ENCODE measurements at places on chromosomes 11 and 22.

DNA sequence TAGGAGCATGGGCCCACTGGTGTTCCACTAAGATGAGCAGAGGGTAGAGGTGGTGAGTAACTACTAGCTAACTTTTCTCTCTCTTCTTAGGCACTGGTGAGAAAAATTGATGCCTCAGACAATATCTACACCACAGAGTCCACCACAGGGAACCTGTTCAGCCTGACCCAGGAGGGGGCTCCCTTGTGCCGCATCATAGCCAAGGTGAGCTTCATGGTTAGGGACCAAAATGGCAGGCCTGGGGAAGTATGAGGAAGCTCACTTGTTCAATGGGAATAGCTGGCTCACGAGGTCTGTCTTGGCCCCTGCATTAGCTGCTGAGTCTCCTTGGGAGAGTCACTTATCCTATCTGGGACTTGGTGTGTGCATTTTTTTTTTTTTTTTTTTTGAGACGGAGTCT lies 75.9 kb downstream of the INSC start:
- no peak for DNase-seq

- DNase-seq: no peak
Observed at GRCh38 chr11:17473071-17473744, 3.4 kb downstream of the ABCC8 start.

DNA sequence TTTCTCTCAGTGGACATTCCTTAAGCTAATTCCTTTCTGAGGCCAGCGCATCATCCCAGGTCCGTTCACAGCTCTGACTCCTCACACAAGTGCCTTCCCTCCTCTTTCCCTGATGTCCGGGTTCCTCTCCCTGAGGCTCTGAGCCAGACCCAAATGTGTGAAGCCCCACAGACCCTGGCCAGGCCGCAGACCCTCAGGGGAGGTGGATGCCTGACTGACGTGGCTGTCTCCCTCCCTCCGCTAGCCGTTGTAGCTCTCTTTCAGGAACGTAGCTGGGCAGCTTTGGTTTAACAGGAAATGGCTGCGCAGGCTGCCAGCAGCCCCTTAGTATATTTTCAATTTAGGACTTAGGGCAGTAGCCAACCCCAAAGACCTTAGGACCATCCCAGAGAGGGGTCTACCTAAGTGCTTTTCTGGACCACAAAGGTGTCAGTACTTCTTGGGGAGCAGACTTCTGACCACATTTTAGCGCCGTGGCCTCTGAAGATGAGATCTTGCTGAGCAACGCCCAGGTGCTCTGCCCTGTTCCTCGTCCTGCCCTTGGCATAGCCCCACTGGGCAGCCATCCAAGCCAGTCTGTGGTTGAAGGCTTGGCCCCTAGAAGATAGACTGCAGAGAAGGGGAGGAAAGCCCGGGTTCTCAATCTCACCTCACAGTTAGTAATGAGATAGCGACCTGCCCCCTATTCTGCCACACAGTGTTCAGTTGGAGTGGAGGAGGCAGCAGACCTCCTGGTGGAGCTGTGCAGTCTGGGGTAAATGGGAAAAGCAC lies 27.0 kb downstream of the MYBPC3 start:
- no peak for DNase-seq

DNA sequence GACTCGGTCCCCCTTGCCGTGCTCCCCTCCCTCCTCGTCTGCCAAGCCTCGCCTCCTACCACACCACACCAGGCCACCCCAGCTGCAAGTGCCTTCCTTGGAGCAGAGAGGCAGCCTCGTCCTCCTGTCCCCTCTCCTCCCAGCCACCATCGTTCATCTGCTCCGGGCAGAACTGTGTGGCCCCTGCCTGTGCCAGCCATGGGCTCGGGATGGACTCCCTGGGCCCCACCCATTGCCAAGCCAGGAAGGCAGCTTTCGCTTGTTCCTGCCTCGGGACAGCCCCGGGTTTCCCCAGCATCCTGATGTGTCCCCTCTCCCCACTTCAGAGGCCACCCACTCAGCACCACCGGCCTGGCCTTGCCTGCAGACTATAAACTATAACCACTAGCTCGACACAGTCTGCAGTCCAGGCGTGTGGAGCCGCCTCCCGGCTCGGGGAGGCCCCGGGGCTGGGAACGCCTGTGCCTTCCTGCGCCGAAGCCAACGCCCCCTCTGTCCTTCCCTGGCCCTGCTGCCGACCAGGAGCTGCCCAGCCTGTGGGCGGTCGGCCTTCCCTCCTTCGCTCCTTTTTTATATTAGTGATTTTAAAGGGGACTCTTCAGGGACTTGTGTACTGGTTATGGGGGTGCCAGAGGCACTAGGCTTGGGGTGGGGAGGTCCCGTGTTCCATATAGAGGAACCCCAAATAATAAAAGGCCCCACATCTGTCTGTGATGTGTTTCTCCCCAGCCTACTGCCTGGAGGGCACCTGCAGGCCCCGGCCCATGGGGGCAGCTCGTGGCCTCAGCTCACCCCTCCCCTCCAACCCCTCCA lies 29.8 kb downstream of the CAPN1 start:
- no peak for DNase-seq

- DNase-seq: no peak
Observed at GRCh38 chr22:22429369-22430108, 79.0 kb downstream of the ZNF280B start.

- DNase-seq: no peak
Observed at GRCh38 chr11:121241343-121242211, 51.0 kb upstream of the SC5D start.

DNA sequence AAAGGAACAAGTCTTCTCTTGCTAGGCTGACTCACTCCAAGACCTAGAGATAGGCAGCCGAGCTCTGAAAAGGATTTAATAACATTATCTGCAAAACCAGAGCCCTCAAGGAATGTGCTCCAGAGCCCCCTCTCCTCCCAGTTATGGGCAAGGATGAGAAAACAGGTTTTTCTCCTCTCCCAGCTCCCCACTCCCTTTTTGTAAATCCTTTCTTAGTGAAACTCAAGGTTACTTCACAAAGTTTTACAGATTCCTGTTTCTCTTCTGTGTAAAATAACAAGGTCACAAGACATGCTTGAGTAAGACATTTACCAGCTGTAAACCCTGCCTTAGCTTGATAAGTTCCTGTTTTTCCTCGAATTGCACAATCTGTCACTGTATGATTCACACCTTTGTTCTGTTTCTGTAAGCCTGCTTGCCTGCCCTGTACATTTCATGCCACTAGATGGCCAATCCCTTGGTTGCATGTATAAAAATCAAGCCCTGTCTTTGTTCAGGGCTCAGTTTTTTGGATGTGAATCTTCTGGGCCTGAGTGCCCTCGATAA lies 489.4 kb downstream of the KCNA4 start:
- no peak for DNase-seq

- no peak for DNase-seq
Observed at GRCh38 chr11:115208808-115209259, 295.4 kb downstream of the CADM1 start.

GRCh38 chr22:23565305-23565914 lies 14.7 kb downstream of the IGLL1 start:
- DNase-seq: no peak

DNA sequence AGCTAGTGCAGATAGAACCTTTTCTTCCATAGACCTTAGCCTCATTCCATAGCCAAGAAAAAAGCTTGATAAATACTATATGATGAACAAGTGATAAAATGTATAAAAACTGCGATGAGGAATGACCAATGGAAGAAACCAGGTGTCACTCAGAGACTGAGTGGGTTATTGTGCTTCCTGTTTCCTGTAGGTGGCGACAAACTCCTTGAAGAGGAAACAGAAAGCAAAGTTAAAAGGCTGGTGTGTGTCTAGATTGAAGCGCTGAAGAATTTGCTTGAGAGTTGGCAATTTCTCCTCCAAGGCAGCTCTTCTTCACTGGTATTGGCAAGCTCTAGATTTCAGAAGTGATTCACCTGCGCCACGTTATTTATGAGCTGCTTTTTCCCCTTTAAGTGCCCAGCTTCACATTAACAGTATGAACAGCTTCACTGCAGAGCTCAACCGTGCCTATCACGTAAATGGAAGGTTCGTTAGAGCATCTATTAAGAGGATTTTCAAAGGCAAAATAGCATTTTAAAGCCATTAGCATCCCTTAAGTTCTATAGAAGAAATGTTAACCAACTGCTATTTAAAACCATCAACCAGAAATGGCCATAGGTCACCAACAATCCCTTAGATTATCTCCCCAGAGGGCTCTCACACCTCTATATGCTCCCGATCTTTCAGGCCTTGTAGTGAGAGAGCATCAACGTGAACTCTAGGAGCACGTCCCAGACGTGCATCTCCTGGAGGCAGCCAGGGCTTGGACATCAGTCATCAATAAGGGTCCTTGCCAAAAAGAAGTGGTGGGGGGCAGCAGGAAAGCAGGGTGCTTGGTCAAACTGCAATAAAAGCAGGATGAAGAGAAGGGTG lies 179.4 kb downstream of the CADM1 start:
- no peak for DNase-seq

- no peak for DNase-seq
Observed at GRCh38 chr11:7677796-7678201, 4.5 kb upstream of the CYB5R2 start.

DNA sequence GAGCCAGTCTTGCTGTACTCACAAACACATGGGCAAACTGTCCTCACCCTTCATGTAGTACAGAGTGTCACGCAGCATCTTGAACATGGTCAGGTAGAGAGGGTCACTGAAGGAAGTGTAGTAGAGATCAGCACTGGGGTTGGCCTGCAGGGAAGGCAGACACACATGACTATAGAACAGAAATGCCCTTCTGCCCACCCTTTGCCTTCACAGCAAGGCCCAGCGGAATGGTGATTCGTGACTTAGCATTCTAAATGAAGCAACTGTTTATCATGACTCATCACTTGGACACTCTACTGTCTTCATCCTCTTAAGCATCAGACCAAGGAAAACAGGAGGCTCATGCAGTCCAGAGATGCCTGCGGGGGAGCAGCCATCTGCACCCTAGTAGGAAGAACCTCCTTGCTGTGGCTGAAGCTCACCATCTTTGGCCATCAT lies 33.4 kb downstream of the SERPIND1 start:
- no peak for DNase-seq

GRCh38 chr11:62601372-62602140 lies at the start of gene MTA2:
TSS of gene MTA2 (minus strand) at chr11:62601865. CDS start at chr11:62601450, 415 bp downstream.
- DNase-seq: peak; percentile 90

DNA sequence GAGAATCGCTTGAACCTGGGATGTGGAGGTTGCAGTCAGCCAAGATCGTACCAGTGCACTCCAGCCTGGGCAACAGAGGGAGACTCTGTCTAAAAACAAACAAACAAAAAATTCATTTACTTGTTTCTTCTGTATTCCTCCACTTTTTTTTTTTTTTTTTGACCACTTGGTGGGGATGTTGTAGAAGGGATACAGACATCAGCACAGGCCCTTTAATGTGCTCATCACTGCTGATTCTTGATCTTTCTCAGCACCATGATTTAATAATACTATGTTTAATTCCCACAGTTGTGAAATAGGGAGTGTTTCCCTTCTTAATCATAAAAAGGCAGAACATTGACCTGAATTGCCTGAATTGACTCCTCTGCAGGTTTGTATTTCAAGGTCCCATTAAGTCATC lies 4.5 kb downstream of the TTC9C start:
- no peak for DNase-seq

- DNase-seq: no peak
Observed at GRCh38 chr22:25956801-25957200, 212.5 kb upstream of the SEZ6L start.

- no peak for DNase-seq
Observed at GRCh38 chr11:13008061-13008435, 1.1 kb upstream of the RASSF10 start.

- no peak for DNase-seq
Observed at GRCh38 chr11:117394221-117394925, 66.7 kb downstream of the CEP164 start.

- no peak for DNase-seq
Observed at GRCh38 chr11:67498544-67498972, 6.6 kb downstream of the PITPNM1 start.

DNA sequence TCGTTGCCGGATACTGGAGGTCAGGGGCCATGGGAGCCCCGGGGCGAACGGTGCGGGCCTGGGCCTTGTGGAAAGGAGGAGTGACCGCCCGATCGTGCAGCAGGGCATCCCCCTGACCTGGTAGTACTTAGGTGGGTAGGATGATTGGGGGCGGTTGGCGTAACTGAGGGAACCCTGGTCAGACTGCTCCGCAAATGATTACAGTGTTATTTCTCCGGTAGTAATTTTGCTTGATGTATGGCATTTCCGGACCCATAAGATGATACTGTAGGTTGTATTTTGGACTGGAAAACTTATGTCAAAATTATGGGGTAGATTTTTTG lies 762 bp downstream of the MTMR3 start:
- no peak for DNase-seq

- no peak for DNase-seq
Observed at GRCh38 chr11:61832754-61833153, 4.7 kb downstream of the FADS2 start.

DNA sequence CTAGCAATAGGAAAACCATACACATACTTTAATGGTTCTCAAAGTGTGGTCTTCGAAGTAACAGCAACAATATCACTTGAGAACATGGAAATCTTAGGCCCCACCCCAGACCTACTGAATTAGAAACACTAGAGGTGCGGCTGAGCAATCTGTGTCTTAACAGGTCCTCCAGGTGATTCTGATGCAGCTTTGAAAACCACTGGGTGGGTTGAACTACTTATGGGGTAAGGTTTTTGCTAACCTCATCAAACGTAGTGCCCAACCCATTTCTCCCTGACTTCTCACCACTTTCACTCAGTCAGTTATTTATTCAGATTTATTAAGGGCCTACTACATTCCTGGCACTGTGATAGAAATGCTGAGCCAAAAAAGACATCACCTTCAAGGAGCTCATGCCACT lies 3.7 kb downstream of the MPZL2 start:
- DNase-seq: no peak

DNA sequence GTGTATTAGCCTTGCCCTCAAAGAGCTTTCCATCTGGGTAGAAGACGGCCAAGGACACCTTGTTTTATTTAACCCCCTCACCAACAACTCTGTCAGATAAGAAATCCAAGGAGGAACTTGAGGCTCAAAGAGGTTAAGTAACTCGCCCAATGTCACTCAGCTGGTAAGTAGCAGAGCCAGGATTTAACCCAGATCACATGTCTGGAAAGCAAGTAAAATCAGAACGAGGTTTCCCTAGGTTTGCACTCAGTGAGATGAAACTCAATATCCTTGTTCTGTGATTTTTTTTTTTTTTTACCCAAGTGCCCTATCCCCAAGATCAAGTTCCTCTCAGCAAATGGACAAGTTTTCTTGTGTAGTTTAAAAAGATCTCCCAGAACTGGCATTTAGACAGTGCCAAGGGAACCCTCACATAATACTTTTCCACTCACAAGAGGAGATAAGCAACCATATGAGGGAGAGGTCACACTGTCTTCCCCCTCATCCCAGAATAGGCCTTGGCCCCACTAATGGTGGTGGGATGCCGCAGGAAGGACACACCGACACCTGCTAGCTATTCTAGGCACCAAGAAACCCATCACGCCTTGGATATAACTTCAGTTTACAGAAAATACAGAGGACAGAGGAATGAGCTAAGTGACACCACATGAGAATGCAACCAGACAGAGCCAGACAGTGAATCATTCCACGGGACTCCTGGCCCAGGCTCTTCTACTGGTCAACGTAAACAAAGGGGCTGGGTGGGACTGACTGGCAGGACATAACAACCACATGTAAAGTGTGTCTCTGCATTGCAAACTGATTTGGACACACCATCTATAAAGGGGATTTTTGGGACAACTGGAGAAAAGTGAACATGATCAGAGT lies 8.6 kb upstream of the ARAP1 start:
- no peak for DNase-seq

All from thoracic aorta (tissue), 2 donors.